Sciatic nerve (tissue), 2 donors: ENCODE measurements at places on chromosomes 3 and 15. TPM values are rescaled to one million over a fixed set of nuclear protein-coding genes. Genes with fewer than 3 reads are reported as not detected.

- no peak for DNase-seq
Measured at GRCh38 chr3:17157713-17158112, 273.0 kb downstream of the PLCL2 start.

- DNase-seq = no peak
Measured at GRCh38 chr3:75176937-75177336, 487.2 kb upstream of the FRG2C start.

- no peak for DNase-seq
Measured at GRCh38 chr3:73052857-73053256, 8.6 kb upstream of the EBLN2 start.

DNA sequence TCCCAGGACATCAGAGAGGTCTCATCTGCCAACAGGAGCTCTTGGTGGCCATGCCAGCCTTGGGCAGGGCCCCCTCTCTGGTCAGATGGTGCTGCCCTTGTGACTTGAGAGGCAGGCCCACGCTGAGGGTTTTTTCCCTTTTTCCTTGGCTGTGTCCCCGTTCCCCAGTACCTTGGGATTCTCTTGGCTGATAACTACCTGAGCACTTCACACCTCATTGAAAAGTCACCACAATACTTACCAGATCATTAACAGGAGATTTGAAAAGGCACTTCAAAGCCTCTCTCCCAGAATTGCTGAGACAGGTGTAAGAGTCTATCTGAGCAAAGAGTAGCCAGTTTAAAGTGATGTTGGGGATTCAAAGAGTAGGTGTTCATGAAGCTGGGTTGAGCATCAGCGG is 15.1 kb upstream of the TMEM158 start:
- no peak for DNase-seq

- DNase-seq = no peak
Measured at GRCh38 chr15:85773249-85773648, 21.5 kb downstream of the KLHL25 start.

DNA sequence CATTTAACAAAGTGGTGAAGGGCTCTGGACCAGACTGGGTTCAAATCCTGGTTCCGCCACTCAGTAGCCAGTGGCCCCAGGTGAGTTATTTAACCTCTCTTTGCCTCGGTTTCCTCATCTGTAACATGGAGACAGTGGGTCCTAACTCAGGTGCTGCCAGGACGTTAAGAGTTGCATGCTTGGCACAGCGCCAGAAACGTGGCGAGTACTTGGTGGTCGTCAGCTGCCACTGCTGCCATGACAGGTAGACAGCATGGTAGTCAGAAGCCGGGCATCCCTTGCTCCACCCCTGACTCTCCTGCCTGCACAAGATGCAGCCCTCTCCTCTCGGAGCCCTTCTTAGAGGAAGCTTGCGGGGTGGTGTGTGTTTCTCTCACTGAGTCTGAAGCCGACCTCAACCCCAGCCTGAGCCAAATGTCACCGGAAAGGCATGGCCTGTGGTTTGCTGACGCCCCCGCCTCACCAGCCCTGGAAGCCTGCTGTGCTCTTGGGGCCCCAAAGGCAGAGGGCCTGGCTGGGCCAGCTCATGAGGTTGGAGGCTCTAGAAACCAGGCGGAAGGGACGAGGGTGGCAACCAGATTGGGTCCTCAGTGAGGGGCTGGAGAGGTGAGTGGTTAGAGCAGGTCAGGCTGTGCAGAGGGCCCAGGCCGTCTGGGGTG is 160.8 kb upstream of the TLE3 start:
- DNase-seq = no peak

GRCh38 chr3:52089691-52090090 is 33.3 kb upstream of the DUSP7 start:
- no peak for DNase-seq

The EPHA3 gene
- total RNA-seq = 12.6 TPM

GRCh38 chr3:45929042-45929679 is 14.1 kb upstream of the CXCR6 start:
- DNase-seq = peak; percentile 61

The ASB14 gene
- total RNA-seq = not detected

DNA sequence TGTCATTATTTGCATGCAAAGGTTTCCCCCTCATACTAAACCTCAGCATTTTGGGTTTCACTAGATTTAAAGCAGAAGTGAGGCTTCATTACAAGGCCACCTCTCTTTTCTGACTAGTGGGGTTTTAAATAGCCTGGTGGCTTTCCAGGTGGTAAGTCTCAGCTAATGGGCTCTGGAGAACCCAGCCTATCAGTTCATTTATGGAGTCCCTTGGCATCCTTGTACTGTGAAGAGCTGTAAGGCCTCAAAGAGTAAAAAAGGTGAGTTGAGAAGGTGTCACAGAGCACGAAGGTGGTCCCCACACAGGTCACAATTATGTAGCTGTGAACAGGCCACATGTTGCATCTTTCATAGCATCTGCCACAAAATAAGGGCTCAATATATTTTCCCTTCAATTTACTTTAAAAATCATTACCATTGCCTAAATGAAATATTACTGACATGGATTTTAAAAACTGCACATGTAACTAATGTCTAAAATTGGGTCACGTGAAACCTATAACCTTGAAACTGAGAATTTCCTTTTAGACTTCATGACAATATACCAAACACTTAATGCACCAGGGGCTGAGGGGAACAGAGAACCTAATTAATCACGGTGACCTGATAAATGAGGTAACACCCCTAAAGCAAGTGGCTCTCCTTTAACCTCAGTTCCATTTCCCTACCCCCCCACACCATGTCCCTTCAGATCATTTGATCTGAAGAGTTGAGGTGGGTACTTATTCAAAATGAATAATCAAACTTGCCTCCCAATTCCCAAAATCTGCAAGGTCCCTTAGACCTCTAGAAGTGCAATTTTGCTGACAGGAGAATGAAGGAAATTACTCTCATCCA is 1.3 kb downstream of the NGLY1 start:
- no peak for DNase-seq

DNA sequence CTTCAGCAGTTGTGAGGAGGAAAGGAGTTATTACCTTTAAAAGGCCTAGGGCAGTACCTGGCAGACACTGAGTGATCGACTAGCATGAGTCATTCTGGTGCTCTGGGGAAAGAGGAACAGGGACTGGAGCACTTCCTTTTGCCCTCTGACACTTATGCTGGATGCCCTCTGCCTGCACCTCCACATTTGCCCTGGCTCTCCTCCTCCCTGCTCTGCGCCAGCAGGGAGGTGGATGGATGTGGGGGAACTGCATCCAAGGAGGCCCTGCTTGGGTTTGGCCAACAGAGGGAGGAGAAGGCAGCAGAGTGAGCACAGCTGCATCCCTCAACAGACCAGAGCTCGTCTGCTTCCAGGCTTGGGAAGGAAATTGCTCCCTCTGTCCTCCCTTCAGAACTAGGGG is 75.0 kb downstream of the SEMA5B start:
- no peak for DNase-seq

- no peak for DNase-seq
Measured at GRCh38 chr3:99659032-99659431, 20.6 kb downstream of the COL8A1 start.

The MEGF11 gene
- total RNA-seq = 6.8 TPM

DNA sequence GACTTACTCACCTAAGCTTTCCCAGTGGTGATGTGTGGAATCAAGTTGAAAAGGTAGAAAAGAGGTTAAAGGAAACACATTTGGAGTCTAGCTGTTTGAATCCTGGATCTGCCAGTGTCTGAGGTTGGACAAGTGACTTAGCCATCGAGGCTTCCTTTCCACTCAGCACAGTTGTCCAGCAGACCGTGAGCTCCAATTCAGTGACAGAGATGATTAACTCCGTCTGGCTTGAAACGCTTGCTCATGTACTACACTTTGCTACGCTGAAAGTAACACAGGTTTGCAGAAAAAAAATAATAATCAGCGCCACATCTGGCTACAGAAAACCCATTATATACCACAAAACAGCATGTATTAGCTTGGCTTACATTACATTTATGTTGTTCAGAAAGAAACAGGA is 364.9 kb upstream of the MCTP2 start:
- DNase-seq = no peak

The CCR3 gene
- total RNA-seq = not detected

GRCh38 chr15:74651242-74651741 is 35.7 kb downstream of the CLK3 start:
- DNase-seq = no peak

- DNase-seq = no peak
Measured at GRCh38 chr15:42503825-42504224, 8.4 kb downstream of the SNAP23 start.

GRCh38 chr15:101258238-101259144 is 6.6 kb upstream of the CHSY1 start:
- no peak for DNase-seq

DNA sequence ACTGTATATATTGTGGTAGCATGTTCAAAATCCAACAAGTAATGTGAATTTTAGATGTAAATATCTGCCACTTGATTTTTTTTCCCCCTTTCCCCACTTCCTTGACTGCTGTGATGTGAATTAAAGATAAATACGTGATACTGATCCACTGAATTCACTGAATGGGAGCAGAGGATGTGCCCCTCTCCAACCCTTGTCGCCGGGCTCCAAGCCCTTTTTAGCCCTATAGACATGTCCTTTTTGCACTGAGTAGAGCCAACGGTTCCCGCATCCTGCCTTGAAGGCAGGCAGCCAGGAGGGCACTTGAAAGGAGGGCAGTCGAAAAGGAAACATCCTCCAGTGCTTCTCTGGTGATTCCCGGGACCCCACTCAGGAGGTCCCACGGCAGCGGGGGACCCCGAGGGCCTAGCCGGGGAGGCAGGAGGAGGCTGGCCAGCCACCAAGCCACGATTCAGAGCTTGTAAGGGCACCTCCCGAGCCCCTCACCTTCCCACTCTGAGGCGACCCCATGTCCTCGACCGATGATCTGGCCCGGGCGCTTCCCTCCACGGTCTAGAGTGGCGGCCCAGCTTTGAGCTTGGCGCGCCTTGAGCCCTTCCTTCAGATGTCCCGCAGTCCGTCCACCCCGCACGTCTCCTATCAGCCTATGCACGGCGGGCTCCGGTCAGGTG is 901 bp upstream of the MANF start:
- peak; percentile 71 for DNase-seq

DNA sequence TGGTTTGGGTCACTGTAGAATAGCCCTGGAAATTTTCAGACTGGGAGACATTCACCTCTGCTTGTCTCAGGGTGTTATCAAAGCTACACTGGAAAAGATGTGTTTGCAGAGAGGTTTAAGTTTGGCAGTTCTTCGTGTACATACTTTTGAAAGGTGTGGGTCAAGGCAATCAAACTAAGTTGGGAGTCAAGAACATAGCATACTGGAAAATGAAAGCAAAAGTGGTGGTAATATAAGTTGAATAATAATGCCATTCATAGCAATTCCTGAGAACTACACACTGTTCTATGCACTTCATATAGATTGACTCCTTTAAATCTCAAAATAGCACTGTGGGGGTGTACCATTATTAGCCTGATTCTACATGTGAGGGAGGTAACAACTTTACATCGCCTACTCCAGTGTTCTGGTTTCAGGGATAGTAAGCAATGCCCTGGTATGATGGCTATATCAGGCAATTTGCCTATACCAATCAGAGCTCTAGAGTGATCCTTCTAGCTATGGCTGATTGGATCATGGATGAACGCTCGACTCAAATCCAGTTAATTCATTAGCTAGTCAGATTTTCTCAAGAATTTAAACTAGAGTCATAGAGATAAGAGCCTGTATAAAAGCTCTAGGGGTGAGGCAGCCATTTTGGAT is 44.6 kb upstream of the RASGRP1 start:
- no peak for DNase-seq

DNA sequence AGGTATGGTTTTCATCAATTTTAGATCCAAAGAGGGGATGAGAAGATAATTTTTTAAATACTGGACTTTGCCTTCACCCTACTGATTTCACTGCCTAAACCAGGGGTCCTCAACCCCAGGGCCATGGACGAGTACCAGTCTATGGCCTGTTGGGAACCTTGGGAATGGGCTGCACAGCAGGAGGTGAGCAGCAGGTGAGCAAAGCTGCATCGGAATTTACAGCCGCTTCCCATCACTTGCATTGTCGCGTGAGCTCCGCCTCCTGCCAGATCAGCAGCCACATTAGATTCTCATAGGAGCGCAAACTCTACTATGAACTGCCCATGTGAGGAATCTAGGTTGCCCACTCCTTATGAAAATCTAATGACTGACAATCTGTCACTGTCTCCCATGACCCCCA is 76.3 kb upstream of the TTBK2 start:
- no peak for DNase-seq

DNA sequence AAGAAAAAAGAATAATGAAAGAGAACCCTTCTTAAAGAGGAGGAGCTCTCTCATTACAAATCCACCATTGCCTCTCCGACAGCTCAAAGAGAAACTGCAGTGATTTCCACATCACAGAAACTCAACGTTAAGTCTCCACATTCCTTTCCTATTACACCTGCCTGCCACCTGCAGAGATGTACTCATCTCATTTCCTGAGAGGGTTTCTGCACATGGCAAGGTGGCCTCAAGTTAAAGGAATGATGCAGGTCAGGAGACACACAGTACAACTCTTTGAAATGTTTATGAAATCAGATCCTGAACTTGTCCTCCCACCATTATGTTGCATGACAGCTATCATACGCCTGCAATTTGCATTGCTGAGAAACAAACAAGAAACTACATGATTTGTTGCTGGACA is 458.4 kb upstream of the ADAMTS9 start:
- no peak for DNase-seq

The SNRK gene
- total RNA-seq = 127 TPM

- DNase-seq = no peak
Measured at GRCh38 chr15:82313446-82313845, 35.8 kb downstream of the GOLGA6L10 start.

The TMPRSS7 gene
- total RNA-seq = not detected

The CACNA2D2 gene
- total RNA-seq = 1.8 TPM

DNA sequence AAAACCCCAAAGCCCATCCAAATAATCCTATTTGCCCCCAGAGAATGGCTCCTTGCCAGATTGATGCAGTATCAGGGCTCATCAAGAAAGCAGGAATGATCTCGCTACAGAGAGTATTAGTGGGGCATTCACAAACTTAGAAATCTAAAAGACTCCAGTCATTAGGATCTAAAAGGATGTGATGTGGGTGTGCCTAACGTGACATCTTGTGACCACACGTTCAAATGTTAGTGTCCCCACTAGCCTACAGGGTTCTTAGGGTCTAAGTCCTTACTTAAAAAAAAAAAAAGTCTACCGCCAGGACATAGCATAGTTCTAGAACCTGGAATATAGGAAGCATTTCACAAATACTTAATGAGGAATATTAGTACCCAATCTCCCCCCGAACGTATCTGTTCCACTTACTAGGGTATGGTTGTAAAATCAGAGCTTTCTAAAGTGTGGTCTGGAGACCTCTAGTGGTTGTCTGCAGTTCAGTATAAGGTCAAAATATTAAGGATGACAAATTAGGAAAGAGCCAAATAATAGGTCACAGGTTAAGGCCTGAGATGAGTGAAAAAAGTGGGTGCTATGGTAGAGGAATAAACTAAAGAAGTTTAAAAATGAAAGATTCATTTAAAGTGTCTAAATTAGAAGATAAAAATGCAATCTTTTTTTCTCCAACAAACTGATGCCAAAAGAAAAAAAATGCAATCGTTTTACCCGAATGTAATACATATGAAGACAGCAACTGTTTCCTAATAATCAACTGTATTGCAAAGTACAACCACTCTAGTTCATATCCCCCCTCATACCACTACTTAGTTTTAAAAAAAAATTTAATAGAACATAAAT is 4.2 kb upstream of the CHRM5 start:
- DNase-seq = no peak

The RCCD1 gene
- total RNA-seq = 12.4 TPM
